ENCODE measurements at places on chromosomes 13 and 19.

GRCh38 chr13:37929308-37929707 lies 59.7 kb upstream of the TRPC4 start:
- DNase-seq, result no peak

DNA sequence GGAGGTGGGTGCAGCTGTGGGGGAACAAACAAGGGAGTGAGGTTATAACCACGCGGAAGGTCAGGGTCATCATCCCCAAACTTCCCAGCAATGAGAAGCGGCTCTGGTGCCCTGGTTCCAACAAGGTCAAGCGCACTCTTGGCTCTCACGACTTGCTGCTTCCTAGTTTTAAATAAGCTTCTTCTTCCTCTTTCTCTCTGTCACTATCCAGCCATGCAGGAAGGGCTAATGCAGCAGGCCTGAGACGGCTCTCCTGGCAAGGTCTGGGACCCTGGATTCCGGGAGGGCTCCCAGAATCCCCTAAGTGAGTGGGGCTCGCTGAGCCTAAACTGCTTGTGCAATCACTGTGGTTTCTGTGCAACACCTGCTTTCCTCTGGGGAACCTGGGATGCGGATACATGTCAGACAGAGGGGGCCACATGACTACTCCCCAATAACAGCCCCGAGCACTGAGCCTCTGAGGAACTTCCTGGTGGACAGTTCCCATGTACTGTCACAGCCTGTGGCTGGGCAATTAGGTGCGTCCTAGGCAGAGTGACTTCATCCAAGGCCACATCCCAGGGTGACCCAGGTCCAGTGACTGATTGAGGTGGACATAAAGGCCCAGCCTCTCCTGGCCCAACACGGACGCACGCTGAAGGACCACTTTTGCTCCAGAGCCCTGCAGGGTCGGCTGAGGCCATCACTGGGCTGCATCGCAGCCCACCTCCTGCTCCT lies 24.2 kb downstream of the VRK3 start:
- DNase-seq, result no peak

DNA sequence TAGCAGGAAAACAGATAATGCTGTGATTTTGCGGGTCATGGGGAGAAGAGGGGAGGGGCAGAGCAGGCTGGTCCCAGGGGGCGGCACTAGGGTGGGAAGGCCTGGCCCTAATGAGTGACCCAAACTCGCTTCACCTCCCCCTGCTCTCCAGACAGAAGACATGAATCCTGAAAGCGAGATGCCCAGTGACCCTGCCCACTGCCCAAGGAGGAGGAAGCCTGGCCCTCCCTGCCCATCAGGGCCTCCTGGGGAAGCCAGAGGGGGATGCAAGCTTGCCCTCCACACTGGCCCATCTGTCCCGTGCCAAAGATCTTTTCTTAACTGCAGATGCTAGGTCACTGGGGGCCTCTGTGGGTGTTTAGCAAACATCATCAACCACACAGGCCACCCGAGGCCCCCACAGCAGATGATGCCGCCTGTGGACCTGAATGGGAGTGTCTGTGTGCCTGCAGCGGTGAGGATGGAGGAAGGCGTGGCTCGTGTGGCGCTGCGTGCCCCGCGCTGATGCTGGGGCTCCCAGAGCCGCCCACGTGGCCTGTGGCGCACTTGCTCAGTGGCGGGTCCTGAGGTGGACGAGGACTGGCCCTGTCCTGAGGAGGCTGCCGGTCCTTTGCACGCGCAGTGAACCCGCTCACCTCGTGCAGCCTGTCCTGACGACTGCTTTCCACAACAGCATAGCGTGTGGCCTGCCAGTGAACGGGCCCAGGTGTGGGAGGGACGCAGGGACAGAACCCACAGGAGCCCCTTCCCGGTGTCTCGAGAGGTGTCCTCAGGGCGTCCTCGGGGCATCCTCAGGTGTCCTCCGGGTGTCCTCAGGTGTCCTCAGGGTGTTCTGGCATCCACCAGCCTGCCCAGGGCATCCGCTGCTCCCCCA lies 80.5 kb upstream of the MCF2L start:
- DNase-seq, result no peak

DNA sequence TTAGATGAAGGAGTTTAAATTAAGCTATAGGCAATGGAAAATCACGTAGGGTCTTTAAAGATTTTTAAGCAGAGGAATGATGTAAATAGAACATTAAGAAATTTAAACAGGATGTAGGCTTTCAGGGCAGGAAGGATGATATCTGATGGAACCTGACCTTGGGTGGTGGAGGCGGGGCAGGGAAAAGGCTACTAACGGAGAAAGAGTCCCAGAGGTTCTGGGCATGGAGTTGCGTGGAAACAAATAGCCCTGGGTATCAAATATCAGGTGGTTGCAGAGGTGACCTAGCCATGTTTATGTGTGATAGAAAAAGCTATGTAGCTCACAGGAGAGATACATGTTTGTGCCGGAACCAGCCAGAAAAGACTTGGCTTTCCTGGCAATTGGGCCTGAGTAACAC lies 7.8 kb upstream of the CDK8 start:
- DNase-seq, result no peak

DNA sequence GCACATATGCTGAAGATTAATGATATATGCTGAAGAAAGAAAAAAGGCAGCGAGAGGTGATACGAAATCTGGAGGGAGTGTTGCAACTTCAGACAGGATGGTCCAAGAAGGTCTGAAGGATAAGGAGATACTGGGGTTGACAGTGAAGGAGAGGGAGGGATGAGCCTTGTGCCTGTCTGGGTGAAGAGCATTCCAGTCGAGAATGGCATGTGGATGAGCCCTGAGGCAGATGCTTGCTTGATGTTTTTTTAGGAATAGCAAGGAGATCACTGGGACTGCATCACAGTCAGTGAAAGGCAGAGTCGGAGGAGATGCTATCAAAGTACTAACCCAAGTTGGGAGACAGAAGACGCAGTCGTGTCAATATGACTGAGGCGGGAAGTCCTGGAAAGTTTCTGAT lies 13.3 kb upstream of the LAIR2 start:
- DNase-seq, result no peak
